Osteoblast (primary cell): ENCODE measurements at places on chromosomes 5 and 9. TPM values are rescaled to one million over a fixed set of nuclear protein-coding genes. Genes with fewer than 3 reads are reported as not detected.

The RNF208 gene
- total RNA-seq = 0.29 TPM in 1 of 2 replicates, not detected in the other

The PDE8B gene
- under 0.01 TPM in 2 replicates for total RNA-seq

DNA sequence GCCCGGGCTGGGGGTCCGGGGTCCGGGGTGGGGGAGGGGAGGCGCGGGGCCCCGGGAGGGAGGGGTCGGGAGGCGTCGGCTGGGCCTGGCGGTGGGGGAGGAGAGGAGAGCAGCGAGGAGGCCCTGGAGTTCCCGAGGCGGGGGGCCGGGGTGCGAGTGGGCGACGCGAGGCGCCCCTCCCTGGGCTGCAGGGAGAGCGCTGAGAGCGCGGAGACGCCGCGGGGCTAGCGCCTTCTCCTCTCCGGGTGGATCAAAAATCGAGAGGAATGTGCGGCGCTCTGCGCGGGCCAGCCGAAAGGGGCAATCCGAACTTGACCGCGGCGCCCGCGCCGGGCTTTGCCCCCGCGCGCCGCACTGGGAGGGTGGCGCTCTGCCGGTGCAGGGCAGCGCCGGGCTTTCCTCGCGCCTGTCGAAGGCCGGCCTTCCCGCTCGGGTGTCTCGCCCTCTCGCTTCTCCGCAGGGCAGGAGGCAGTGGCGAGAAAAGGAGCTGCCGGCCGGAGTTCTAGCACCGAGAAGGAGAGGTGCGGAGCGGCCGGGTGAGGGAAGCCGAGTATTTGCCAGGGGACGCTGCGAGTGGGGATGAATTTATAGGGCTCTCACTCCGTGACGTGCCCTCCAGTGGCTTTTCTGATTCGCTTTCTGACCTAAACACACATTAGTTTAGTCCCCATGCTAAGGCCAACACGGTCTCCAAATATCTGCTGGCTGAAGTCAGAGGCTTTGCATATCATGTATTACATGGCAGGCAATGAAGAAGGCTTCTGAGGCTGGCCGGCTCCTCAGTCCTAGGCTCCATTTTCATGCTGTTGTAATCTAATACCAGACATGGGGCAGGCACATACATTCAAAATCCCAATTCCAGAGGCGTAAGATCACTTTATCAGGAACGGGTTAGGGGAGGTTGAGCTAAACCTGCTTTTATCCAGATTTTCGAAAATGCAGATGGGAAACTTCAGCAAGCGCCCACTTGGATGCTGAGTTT, 503 bp upstream of the GDNF start:
- H3K4me3 ChIP-seq = peak overlapping the region; percentile 89
- peaks cover 23% of the 10 kb centered on the region for H3K4me1 ChIP-seq
- peak overlapping the region; percentile 78 for H3K27ac ChIP-seq
- H3K27me3 ChIP-seq = peaks cover 3% of the 10 kb centered on the region
- DNase-seq = peak; percentile 95

DNA sequence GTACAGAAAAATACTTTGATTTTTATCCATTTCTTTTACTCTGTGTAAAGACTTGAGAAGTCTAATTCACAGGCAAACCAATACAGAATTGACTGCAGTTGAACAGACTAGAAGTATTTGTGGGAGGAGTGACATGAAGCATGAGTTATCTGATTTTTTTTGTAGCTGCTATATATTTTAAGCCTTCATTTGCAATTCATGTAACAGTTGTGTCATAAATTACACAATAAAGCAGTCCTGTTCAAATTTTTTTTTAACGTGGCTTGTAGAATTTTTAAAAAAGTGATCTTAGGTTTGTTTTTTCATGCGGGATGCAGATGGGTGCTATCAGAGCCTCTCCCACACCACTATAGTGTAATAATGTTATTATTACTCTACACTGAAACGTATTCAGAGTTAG, 2.9 kb upstream of the MAML1 start:
- no peak for DNase-seq
- peaks cover 56% of the 10 kb centered on the region for H3K36me3 ChIP-seq
- peaks cover 24% of the 10 kb centered on the region for H3K4me1 ChIP-seq
- no peak overlapping the region for H3K27ac ChIP-seq
- no peaks in the 10 kb centered on the region for H3K27me3 ChIP-seq

The FAM200C gene
- 3.6 and 5.6 TPM in 2 replicates for total RNA-seq

DNA sequence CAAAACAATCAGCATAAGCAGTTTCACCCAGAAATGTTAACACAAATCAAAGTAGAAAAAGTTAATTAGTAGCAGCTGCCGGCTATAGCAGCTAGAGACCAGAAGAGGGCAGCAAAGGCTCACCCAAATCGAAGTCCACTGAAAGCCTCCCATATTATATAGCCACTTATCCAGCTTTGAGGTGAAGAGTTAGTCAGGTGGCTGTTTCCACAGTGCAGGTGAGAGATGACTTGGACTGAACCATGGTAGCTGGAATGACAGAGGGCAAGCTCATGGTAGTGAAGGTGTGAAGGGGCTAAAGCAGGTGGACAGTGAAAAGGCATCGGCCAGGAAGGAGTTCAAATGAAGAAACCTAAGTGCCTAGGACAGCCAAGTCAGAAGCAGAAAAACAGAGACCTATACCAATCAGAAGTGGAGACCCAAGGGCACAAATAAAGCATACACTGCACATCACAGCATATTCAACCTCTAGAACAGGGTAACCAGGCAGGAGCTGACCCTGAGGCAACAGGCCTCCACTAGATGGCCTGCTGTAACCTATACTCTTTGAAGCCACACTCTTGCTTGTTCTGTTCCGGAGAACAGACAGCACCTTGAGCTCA, 7.2 kb upstream of the RNF38 start:
- H3K4me1 ChIP-seq = no peaks in the 10 kb centered on the region
- H3K4me3 ChIP-seq = no peak overlapping the region
- peak; percentile 76 for DNase-seq
- no peak overlapping the region for H3K27ac ChIP-seq
- H3K27me3 ChIP-seq = no peaks in the 10 kb centered on the region

The SLIT3 gene
- total RNA-seq = 37.6 and 38.3 TPM in 2 replicates

DNA sequence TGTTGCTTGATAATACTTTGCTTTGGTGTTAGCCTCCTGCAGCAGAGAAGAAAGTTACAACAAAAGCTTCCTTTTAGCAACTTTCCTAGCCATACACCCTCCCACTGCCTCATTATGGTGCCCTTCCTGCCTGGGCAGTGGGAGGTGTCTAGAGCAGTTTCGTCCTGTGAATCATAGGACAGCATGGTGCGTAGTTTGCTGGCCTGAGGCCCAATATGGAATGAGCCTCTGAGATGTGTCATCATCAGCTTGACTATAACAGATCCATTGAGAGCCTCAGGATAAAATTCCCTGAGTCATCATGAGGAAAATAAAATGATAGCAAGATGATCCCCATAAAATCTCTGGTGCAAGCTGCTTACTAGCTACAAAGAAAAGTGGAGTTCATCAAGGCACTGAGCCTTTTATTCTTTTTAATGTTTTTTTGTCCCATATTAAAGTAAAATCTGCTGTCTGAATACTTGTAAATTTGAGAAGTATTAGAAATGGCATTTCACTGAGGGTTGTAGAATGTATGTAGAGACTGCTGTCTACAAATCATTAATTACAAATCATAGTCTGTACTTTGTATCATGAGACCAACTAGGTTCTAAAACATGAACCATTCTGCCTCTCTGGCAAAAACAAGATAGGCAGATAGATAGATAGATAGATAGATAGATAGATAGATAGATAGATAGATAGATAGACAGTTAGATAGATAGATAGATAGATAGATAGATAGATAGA, 303.0 kb upstream of the PDE4D start:
- H3K27ac ChIP-seq = peak overlapping the region; percentile 33
- peak; percentile 83 for DNase-seq
- no peak overlapping the region for H3K4me3 ChIP-seq
- no peaks in the 10 kb centered on the region for H3K36me3 ChIP-seq
- H3K4me1 ChIP-seq = peaks cover 6% of the 10 kb centered on the region
- no peaks in the 10 kb centered on the region for H3K27me3 ChIP-seq

- peak; percentile 80 for DNase-seq
- no peak overlapping the region for H3K27ac ChIP-seq
- H3K36me3 ChIP-seq = no peaks in the 10 kb centered on the region
- no peak overlapping the region for H3K4me3 ChIP-seq
- H3K4me1 ChIP-seq = peaks cover 38% of the 10 kb centered on the region
- H3K27me3 ChIP-seq = no peaks in the 10 kb centered on the region
Observed at GRCh38 chr9:35903049-35903448, 3.0 kb upstream of the HRCT1 start.

GRCh38 chr9:126439883-126440653, 113.4 kb downstream of the MVB12B start:
- no peaks in the 10 kb centered on the region for H3K36me3 ChIP-seq
- no peak overlapping the region for H3K4me3 ChIP-seq
- no peak for DNase-seq
- no peaks in the 10 kb centered on the region for H3K27me3 ChIP-seq
- peaks cover 21% of the 10 kb centered on the region for H3K4me1 ChIP-seq

GRCh38 chr5:113378514-113378913, 56.3 kb downstream of the TSSK1B start:
- H3K27ac ChIP-seq = no peak overlapping the region
- no peaks in the 10 kb centered on the region for H3K36me3 ChIP-seq
- DNase-seq = no peak
- H3K27me3 ChIP-seq = no peaks in the 10 kb centered on the region

DNA sequence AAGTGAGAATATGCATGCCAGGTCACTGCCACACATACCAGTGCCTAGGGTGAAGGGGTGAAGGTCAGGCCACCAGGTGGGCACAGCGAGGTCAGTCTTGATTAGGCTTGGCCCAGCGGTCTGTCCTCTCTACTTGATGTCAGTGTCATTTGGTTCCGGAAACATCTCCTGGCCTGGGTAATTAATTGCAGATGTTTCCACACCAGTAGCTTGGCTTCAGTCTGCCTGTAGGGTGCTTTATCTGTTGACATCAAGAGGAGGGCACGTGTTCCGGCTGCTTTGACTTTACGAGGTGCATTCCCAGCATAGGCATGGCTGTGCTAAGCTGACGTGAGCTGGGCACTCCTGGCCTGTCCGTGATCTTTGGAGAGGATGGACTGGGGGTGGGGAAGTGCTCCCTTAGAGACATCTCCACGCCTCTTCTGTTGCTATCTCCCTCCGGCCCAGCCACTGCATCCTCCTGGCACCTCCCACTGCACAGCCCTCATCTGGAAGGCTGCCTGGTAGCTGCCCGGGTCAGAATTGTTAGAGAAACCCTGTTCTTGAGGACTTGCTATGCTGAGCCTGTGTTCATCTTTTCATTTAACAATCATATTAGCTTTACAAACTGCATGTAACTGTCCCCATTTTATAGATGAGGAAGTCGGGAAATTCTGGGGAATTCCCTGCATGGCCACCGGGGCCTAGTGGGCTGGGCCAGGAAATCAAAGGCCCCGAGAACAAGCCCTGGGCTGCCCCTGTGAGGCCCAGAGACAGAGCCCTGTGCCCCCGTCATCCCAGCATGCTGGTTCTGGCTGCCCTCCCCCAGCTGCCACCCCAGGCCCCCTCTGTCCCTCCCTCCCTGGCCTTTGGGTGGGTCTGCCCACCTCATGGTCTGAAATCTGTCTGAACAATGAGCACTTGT, 29.1 kb downstream of the JADE2 start:
- DNase-seq = peak; percentile 93
- H3K4me3 ChIP-seq = no peak overlapping the region
- no peaks in the 10 kb centered on the region for H3K27me3 ChIP-seq
- H3K27ac ChIP-seq = peak overlapping the region; percentile 90
- peaks cover 70% of the 10 kb centered on the region for H3K4me1 ChIP-seq

The SPATA31C1 gene
- not detected in 2 replicates for total RNA-seq

DNA sequence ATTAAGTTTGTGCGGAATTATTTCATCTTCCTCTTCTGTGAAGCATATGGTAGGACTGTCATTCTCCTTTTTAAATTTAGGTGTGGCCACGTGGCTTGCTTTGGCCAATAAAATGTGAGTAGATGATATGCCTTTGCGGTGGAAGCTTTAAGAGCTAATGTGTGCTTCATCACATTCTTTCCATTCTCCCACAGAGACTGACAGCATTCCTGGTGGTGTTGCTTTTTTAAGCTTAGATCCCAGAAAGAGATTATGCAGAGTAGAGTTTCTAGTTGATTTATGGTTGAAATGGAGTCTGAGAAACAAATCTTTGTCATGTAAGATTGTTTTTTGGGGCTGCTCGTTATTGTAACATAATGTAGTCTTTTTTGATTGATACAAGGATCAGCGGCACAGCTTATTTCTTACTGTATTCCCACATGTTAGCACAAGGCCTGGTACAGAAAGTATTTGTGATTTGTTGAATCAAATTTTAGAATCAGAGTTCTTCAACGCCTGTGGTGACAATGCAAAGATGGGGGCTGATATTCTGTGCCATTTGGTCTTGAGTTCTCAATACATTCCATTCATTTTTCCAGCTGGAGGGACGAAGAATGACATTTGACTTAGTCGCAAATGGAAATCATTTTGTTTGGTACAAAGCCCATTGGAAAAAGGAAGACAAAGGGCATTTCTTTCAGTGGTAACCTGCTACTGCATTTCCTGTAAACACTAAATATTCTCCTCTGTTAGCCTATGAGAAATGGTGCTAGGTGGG, 209.9 kb upstream of the VLDLR start:
- DNase-seq = peak; percentile 66
- peaks cover 10% of the 10 kb centered on the region for H3K4me1 ChIP-seq
- H3K27me3 ChIP-seq = no peaks in the 10 kb centered on the region

DNA sequence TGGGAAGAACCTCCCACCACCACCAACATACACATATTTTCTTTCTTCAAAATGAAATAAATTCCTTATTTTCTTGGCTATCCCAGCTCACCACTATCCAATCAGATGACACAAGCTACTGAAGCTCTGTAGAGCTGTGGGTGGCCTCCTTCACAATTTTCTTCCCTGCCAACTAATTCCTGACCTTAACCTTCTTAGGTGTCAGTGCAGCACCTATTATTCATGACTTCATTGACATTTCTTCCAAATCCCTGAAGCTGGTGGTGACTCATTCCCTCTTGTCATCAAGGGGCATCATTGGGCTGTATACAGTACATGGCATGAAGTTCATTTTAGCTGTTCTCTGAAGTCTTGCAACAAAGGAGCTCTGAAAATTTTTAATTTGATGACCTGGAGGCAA, 42.0 kb upstream of the ADRA1B start:
- H3K27me3 ChIP-seq = no peaks in the 10 kb centered on the region
- H3K27ac ChIP-seq = peak overlapping the region; percentile 16
- no peak for DNase-seq

DNA sequence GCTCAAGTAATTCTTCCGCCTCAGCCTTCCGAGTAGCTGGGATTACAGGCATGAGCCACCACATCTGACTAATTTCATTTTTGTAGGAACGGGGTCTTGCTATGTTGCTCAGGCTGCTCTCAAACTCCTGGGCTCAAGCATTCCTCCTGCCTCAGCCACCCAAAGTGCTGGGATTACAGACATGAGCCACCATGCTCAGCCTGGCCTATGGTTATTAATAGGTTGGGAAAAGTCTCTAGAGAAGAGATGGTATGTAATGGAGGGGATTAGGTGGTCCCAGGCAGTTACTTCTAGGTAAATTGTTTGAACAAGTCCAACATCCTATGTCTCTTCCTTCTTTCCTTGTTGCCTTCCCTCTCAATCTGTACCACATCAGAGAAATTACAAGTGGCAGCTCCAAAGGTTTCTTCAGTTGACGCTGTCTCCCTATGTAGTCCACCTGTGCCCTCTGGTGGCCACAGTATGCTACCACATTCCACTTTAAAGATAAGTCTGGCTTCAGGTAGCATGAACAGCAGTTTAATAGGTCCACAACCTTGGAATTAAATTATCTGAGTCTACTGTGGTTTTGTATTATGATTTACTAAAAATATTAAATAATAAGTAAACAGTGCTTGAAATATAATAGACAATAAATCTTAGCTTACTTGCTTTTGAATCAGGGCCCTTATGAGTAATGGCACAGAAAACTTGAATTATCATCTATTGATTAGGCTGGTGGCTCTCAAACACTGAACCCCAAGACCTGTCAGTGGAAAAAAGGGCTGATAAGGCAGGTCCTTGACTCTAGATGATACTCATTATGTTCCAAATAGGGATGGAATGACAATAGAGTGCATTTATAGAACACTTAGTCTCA, 9.7 kb downstream of the TIGD6 start:
- H3K4me1 ChIP-seq = peaks cover 5% of the 10 kb centered on the region
- DNase-seq = no peak
- no peaks in the 10 kb centered on the region for H3K27me3 ChIP-seq
- peaks cover 8% of the 10 kb centered on the region for H3K36me3 ChIP-seq
